Activated CD8-positive, alpha-beta memory T cell treated with anti-CD3 and anti-CD28 coated beads for 4 hours (primary cell): ENCODE measurements at places on chromosomes 16 and 17.

GRCh38 chr16:997440-998051, 16.0 kb downstream of the SOX8 start:
- peak; percentile 68 for DNase-seq

- DNase-seq: no peak
Observed at GRCh38 chr17:45731459-45731858, 52.7 kb upstream of the CRHR1 start.

DNA sequence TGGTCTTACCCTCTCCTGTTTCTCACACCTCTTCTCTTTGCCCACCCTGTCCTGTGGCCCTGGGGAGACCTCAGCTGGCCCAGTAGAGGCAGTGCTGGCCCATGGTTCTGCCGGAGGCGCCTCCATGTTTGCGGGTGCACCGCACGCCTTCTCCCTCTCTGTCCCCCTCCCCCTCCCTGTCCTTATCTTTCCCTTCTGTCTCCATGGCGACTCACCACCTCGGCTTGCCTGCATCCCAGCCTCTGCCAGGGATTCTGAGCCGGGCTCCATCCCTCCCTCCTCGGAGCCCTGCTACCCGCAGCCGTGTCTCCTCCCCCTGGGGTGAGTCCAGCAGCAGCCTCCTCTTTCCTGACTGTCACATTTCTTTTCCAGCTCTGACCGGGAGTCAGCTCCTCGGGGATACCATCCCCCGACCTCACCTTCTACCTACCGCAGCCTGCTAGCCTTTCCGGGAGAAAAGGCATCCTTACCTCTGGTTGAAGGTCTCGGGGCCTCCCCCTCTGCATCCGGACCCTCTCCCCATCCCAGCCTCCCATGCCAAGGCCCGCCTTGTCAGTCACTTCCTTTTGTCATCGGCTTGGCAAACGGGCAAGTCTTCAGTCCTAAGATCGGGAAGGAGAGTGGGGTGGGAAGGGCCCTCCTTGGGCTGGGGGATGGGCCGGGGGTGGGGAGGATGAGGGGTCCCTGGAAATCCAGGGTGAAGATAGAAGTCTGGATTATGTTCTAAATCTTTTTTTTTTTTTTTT, at the start of gene RNF112:
TSS of gene RNF112 (plus strand) at position 358 of the 746 bp plus-strand sequence. CDS start at position 535, 177 bp downstream.
- no peak for DNase-seq

DNA sequence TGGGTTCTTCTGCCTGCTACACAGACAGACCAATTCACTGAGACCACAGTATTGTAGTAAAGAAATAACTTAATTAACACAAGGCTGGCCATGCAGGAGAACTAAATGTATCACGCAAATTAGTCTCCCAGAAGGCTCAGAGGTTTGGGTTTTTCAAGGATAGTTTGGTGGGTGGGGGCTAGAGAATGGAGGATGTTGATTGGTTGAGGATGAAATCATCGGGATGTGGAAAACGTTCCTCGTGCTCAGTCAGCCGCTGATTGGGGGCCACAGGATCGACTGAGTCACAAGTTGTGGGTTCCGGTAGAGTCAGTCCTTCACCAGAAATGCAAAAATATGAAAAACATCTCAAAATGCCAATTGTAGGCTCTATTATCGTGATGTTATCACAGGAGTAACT, 18.7 kb downstream of the RHOT1 start:
- DNase-seq: no peak

DNA sequence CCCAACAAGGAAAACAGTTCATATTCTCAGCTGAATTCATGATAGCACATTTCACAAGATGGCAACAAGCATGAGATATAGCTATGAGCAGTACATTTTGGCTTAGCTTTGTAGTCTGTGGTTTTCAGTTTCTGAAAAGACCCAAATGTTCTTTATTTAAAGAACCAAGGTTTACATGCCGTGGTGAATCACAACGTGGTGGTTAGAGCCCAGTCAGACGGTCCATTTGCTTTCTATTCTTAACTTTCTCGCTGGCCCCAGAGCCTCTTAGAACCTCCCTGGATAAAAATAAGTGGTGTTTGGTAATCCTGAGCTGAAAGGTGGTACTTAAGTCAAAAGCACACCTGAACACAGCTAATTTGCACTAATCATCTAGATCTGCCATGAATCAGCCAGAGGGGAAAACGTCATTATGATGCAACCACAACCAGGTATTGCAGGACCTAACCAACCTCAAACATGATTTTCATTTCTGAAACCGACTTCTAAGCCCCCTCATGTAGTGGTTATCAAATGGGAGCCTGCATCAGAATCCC, 18.6 kb upstream of the HAPSTR1 start:
- no peak for DNase-seq
